Neural progenitor cell (in vitro differentiated cells): ENCODE measurements at places on chromosomes 13 and 19. TPM values are rescaled to one million over a fixed set of nuclear protein-coding genes. Genes with fewer than 3 reads are reported as not detected.

Gene SLAIN1
- total RNA-seq = 72.8 and 87.2 TPM in 2 replicates

- DNase-seq = no peak
Measured at GRCh38 chr19:11063434-11063833, 25.8 kb upstream of the LDLR start.

- DNase-seq = peak; percentile 95
Measured at GRCh38 chr19:17424743-17425365, 5.0 kb downstream of the MVB12A start.

DNA sequence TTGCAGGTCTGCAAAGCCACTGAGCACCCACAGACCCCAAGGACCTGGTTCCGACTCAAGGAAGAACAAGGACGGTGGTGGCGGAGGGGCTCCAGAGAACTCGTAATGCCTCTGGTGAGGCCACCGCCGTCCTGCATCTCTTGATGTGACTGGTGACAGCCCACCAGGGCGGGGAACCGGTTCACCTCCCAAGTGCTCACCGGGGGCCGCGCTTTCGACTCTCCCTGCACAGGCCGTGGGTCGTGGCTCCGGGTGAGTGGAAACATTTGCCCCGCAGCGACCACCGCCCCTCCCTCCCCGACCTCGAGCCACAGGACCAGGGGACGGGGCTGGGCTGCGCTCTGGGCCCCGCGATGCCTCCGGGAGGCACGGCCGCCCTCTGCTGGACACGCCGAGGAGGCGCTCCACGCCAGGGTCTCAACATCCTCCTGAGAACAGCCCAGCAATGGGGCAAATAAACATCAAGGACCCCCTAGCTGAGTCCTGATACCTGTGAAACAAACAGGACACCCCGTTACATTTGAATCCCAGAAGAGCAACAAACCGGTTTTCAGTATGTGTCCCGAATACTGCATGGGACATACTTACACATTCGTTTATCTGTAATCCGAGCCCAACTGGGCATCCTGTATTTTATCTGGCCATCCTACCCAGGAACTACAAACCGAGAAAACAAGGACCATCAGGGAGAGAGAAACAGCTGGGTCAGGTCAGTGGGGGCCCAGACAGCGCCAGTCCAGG is 3.9 kb upstream of the PLPP2 start:
- peak; percentile 80 for DNase-seq

- DNase-seq = no peak
Measured at GRCh38 chr19:3708207-3708931, at the start of gene TJP3. Gene TJP3 (plus strand): TSS chr19:3708384. CDS start chr19:3728433, 20,049 bp downstream.
